ENCODE measurements at places on chromosomes 3 and 15.
A peak's percentile ranks its signal among the peaks of the same experiment; 100 is the strongest.

GRCh38 chr15:47288794-47289193 is 428.5 kb upstream of the SEMA6D start:
- no peak for DNase-seq

GRCh38 chr15:57477736-57478522 is 101.6 kb downstream of the CGNL1 start:
- DNase-seq, result no peak

GRCh38 chr3:83843716-83844115 is 1115.1 kb upstream of the CADM2 start:
- no peak for DNase-seq

DNA sequence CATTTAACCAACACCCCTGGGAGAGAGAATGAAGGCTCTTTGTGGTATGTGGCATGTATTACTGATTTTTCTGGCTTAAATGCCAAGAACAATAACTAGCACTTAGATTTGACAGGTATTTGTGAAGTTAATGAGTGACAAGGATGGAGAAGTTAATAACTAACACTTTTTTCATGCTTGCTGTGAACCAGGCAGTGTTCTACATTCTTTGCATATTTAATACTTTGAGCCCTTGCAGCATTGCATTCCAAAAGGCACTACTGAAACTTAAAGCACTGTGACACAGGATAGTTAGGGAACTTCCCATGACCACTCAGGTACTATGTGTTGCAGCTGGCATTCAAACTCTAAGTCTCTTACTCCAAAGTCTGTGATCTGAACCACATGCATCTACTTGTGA is 650.6 kb downstream of the ZPLD1 start:
- no peak for DNase-seq

DNA sequence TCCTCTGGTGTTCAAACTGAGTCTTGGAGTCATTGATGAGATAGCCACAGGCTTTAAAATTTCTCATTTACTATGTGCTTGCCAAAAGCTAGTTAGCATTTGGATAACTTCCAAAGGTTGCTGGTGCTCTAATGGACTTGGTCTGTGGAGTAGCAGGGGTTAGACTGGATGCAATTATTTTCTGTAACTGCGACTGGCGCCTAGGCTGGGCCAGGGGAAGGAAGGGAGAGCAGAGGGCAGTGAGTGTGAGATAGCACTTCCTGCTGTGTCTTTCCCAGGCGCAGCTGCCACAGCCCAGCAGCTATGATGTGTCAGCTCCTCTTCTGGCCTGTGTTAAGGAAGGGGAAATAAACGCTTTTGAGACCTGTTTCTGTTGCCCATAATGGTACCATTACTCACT is 98.6 kb downstream of the MYRIP start:
- DNase-seq, result no peak

- peak; percentile 94 for DNase-seq
These were observed at the start of gene EPHB3 for GRCh38 chr3:184561061-184561912. Gene EPHB3, plus strand, starts transcription at chr3:184561785. Its CDS starts 451 bp downstream, at chr3:184562236.

DNA sequence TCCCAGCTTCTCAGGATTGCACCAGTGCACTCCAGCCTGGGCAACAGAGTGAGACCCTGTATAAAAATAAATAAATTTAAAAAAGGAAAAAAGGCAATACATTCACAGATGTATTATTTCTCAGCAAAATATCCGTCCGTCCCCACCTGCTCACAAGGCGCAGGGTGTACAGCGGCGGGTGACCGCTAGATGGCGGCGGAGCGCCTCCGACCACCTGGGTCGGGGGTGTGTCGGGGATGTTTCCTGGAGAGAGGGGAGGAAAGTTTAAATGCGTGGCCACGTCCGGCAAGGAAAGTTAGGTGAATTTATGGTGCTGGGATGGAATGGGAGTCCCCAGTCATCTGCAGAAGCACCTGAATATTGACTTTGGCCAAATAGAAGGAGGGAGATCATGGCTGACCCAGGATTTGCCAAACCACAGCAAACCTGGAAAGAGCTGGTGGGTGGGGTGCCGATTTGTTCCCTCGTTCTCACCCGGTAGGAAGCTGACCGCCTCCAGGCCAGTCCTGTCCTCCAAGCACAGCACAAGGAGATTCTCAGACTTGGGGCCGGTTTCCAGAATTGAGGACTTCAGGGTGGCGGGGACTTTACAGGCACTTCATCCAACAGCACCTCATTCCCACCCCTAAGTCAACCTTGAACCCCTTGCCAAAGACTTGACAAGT is 88.3 kb downstream of the TMEM266 start:
- peak; percentile 43 for DNase-seq

GRCh38 chr15:36407647-36408046 is 171.8 kb upstream of the CDIN1 start:
- no peak for DNase-seq

DNA sequence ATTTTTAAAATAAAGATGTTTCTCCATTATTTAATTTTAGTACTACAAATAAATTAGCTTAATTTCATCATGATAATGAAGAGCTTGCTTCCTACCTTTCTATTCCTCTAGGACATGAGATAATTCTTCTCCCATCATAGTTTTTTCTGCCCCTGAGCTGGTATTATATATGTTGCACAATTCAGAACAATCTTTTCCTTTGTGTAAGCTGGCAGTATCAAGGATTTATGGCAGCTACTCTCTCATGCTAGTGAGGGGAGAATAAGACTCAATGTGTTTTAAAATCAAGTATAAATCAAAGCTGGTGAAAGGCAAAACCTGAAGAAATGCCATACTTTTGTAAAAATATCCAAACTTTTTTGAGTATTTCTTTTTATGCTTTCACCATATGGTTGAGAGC is 1405.3 kb downstream of the SI start:
- DNase-seq, result no peak

- DNase-seq, result no peak
These were observed 1072.6 kb downstream of the ROBO2 start for GRCh38 chr3:78112291-78113010.

- no peak for DNase-seq
These were observed 252.1 kb upstream of the KCNMB2 start for GRCh38 chr3:178284181-178284580.

GRCh38 chr3:128152419-128153155 is 694 bp upstream of the EEFSEC start:
- DNase-seq, result peak; percentile 74

GRCh38 chr3:112460519-112461195 is 38.6 kb downstream of the BTLA start:
- DNase-seq, result no peak
